ENCODE measurements at places on chromosomes 3 and 15.

GRCh38 chr3:9786825-9787669, 5.2 kb downstream of the TADA3 start:
- DNase-seq = no peak

GRCh38 chr15:39820050-39820602, 37.5 kb upstream of the FSIP1 start:
- no peak for DNase-seq

DNA sequence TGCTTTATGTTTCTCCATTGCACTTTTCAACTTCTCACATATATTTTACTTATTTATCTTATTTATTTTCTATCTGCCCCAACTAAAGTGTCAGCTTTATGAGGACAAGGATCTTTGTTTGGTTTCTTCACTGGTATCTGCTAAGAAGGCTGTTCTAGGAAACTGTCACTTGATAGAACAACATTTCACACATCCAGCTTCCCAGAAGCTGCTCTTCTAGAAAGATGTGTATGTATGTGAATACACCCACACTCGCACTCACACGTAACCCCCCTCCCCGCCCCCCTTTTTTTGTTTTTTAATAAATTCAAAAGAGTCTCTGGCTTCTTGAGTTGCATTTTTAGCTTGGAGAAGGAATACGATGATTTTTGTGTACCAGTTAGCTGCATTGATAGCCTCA, 143.1 kb downstream of the AKAP13 start:
- no peak for DNase-seq

DNA sequence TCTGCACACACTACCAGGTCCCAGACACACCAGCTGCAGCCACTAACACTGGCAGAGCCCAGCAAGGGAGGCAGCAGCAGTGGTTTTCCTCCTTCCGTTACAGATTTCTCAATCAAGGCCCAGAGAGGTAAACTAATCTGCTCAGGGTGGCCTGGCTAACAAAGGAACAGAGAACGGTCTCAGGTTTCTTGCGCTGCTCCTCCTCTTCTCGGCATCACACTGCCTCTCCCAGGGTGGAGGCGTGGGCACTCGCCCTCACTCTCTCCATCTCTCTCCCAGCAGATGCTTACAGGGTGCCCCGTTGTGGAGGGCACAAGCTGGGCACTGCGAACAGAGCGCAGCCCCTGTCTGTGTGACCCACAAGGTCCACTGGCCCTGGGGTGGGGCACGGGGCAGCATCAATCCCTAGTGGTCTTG, 228.7 kb downstream of the VPS13C start:
- no peak for DNase-seq

DNA sequence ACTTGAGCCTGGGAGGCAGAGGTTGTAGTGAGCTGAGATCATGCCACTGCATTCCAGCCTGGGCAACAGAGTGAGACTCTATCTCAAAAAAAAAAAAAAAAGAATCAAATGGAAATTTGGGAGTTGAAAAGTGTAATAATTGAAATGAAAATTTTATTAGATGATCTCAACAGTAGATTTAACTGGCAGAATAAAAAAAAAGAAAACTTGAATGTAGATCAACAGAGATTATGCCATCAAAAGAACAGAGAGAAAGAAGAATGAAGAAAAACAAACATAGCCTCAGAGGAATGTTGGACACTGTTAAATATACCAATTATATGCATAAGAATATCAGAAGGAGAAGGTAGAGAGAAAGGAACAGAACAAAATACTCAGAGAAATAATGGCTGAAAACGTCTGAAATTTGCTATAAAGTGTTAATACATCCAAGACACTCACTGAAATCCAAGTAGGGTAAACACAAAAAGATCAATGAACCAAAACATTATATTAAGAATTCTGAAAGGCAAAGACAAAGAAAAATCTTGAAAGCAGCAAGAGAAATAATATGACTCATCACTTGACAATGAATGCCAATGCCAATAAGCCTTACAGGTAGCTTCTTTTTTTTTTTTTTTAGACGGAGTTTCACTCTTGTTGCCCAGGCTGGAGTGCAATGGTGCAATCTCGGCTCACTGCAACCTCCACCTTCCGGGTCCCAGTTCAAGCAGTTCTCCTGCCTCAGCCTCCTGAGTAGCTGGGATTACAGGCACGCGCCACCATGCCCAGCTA, 14.6 kb upstream of the ELP6 start:
- no peak for DNase-seq

GRCh38 chr3:48013288-48013980, 2.8 kb downstream of the MAP4 start:
- peak; percentile 58 for DNase-seq

DNA sequence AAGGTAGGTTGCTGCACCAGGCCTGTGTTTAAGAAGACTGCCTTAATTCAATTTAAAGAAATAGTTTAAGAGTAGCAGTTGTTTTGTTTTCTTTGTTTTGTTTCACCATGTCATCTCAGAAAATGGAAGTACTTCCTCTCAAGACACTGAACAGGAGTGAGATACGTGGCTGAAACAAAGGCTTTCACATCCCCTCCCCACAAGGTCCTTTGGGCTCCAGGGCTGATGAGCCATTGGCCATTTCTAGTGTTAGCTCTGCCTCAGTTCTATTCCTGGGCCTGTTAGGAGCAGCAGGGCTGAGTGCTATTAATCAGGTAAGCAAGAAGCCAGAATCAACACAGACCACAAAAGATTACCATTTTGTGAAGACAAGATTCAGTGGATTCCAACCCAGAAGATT, 132.8 kb downstream of the KCNAB1 start:
- no peak for DNase-seq

- DNase-seq = peak; percentile 42
Observed at GRCh38 chr15:76449455-76449854, 112.9 kb downstream of the ISL2 start.

DNA sequence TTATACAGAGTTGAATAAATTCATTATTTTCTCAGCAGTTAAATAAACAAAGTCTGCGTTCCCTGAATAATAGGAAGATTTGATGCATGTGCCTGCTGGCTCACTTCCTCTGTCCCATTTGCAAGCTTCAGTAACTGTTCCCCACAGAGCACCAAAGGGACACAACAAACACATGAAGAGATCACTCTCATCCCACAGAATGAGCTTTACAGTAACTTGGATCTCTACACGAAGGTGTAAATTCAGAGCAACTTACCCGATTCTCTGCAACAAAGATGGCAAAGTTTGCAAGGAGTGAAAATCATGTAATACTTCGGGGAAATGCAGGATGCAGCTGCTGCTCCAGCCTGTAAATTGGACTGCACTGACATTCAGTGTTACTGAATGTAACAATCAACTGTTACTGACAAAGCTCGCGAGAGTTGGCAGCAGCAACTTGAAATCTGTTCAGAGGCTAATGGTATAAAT, at the start of gene BCHE:
TSS of gene BCHE (minus strand) at position 366 of the 468 bp plus-strand sequence. CDS start 6,390 bp downstream, outside the sequence.
- DNase-seq = no peak

- no peak for DNase-seq
Observed at GRCh38 chr15:73056460-73056859, 4.2 kb downstream of the NEO1 start.

DNA sequence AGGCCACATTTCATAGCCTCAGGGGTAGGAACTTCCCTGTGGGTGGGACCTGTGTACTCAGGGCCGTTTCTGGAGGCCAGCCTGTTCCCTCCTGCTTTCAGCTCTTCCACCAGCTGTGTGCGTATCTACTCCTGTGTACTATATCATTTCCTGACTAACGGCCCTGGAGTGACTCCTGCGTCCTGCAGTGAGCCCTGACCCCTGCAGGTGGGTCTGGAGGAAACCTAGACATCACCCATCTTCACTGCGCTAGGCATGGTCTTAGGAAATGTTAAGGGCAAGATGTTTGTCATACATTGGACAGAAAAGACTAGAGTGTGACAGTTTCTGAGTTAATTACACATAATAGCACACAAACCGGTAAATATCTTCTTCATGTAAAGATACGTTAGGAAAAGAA, 297.3 kb downstream of the GABRB3 start:
- DNase-seq = no peak

GRCh38 chr15:63060699-63061098, 18.2 kb downstream of the TPM1 start:
- DNase-seq = no peak

DNA sequence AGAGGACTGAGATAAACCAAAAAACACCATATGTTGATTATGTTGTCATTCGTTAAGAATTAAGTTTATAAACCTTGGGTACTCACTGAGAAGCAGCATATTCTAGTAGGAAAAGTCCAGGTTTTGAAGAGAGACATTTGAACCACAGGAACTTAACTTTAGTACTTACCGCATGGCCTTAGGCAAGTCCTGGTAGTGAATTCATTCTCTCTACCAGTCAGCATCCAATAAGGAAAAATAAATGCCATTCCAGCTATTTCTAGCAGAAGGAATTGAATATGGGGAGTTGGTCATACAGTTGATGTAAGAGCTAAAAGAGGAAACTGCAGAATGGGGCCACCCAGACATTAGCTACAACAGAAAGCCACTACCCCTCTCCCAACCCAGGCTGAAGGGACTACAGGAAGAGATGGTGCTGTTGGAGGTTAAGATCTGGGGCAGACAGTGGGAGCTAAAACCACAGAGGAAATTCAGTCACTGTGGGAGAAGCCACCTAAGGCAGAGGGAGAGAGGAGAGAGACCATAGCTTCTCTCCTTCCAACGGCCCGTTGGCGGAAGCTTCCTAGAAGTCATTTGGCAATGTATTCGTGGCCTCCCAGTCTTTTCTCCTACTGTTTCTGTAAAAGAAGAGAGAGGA, 133.8 kb upstream of the RARB start:
- DNase-seq = no peak

DNA sequence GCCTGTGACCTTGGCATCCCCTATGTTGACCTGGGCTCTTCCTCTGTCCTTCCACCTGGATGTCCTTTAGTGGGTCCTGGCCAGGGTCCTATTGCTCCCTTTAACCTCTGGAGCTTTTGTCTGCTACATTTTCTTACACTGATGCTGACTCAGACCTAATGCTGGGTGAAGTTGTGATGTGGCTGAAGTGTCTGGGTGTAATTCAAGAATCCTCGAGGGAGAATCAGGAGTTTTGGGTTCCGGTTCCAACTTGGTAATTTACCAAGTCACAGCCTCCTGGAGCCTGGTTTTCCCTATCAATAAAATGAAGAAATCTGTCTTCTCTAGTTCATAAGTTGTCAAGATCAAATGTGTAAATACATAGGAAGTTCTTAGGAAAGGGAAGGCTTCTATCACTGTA, 25.6 kb downstream of the CEP19 start:
- DNase-seq = no peak

- DNase-seq = no peak
Observed at GRCh38 chr3:23831517-23832394, 26.0 kb downstream of the UBE2E1 start.

Measured in suppressor macrophage treated with lipopolysaccharide for 4 hours (primary cell).